ENCODE measurements at places on chromosomes 3 and 15. TPM values are rescaled to one million over a fixed set of nuclear protein-coding genes. Genes with fewer than 3 reads are reported as not detected.

GRCh38 chr3:127438951-127439350, 151.1 kb upstream of the PRR20G start:
- no peak for DNase-seq

GRCh38 chr3:179000144-179000543, 71.5 kb downstream of the ZMAT3 start:
- DNase-seq = peak; percentile 43

DNA sequence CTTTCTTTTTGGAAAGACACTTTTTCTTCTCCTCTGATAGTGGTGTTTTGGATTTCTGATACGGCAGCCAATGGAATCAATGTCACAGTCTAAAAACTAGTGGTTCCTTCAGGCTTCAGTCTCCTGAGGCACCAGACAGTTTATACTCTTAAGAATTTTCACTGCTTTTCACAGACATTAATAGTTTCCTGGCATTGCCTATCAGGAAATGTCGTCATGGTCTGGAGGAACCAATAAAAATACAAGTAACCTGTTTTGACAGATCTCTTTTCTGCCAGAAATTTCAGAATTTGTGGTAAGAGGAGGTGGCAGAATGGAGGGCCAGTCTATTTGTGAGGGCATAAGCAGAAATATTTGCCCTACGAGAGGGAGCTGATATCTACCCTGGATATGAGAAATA, 44.8 kb downstream of the FILIP1L start:
- DNase-seq = peak; percentile 49

RTP4 gene
- total RNA-seq = 2.6 TPM

FETUB gene
- total RNA-seq = not detected
